ENCODE measurements at places on chromosomes 2 and 18. TPM values are rescaled to one million over a fixed set of nuclear protein-coding genes. Genes with fewer than 3 reads are reported as not detected.

The SYT4 gene
- not detected for total RNA-seq

The IL36G gene
- total RNA-seq = not detected

The UGT1A3 gene
- not detected for total RNA-seq

The SGPP2 gene
- total RNA-seq = not detected

The NGEF gene
- 0.57 TPM for total RNA-seq

The ALPG gene
- not detected for total RNA-seq

The AFF3 gene
- 1.5 TPM for total RNA-seq

The PLCL1 gene
- total RNA-seq = under 0.01 TPM

Measured in placental pericyte (primary cell).